ENCODE measurements at places on chromosomes 5 and 9.
A peak's percentile ranks its signal among the peaks of the same experiment; 100 is the strongest.

- DNase-seq = no peak
These were observed 344.6 kb downstream of the GLIS3 start for GRCh38 chr9:3955305-3955687.

- no peak for DNase-seq
These were observed 26.6 kb upstream of the SAP30L start for GRCh38 chr5:154419236-154419635.

GRCh38 chr9:75878488-75878860 lies 12.0 kb upstream of the PCSK5 start:
- no peak for DNase-seq

DNA sequence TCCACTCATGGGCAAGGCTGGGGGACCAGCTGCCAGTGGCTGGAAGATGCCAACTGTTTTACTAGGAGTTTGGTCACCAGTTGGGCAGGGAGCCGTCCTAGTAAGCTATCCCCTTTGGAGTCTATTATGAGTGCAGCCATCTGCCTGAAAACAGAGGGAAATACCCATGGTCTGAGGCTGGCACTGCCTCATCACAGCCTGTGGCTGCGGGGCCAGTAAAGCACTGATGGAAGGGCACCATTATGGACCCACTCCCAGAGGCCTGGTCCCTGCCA lies 187.2 kb upstream of the PANK3 start:
- DNase-seq = no peak

- no peak for DNase-seq
These were observed 2.4 kb downstream of the TOR4A start for GRCh38 chr9:137279741-137280473.

GRCh38 chr5:102765350-102765749 lies 10.2 kb downstream of the PAM start:
- DNase-seq = no peak

DNA sequence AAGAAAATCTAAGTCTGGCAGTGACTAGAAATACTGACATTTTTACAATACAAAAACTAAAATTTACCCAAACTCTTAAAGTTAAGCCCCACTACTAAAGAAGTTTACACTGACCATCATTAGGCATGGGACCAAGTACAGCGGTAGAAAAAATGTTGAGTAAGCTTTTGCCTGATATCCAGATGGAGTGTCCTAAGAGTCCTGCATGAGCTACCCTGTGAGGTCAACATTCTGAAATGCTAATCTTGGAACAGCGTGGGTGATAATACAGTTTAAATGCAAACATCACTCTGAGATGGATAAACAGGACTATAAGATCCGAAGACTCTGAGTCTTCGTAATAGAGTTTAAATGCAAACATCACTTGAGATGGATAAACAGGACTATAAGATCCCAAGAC lies 189.7 kb downstream of the DCP2 start:
- DNase-seq = no peak

GRCh38 chr5:89418407-89419085 lies 535.6 kb upstream of the MEF2C start:
- DNase-seq = no peak

DNA sequence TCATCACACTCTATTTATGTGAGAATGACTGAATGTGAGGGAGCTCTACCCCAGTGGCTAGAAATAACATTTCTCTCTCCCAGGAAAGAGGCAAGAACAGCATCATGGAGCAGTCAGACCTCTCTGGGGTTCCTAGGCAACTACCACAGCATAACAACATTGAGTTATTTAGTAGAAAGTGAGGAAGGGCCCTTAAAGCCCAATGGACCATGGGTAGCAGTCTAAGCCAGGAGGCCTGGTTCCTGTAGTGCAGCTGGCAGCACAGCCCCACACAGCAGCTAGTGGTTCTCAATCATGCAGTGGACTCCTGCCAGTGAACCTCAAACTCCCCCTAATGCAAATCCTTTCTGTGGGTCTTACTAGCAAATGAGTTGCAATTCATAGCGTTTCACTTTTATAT lies 55.3 kb downstream of the SPEF2 start:
- DNase-seq = no peak

DNA sequence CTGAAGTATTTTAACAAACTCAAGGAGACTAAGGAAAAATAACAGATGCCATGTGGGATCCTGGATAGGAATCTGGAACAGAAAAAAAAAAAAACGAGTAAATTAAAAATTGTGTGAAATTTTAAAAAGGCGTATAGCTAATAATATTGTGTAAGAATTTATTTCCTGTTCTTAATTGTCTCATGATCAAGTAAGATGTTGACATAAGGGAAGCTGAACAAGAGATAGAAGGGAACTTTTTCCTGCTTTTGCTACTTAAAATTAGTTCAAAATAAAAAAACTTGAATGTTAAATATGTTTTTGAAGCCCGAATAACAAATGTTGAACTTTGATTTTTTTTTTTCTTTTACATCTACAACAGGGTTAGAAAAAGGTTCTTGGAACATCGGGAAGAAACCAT lies 10.5 kb downstream of the SNAPC3 start:
- DNase-seq = no peak

DNA sequence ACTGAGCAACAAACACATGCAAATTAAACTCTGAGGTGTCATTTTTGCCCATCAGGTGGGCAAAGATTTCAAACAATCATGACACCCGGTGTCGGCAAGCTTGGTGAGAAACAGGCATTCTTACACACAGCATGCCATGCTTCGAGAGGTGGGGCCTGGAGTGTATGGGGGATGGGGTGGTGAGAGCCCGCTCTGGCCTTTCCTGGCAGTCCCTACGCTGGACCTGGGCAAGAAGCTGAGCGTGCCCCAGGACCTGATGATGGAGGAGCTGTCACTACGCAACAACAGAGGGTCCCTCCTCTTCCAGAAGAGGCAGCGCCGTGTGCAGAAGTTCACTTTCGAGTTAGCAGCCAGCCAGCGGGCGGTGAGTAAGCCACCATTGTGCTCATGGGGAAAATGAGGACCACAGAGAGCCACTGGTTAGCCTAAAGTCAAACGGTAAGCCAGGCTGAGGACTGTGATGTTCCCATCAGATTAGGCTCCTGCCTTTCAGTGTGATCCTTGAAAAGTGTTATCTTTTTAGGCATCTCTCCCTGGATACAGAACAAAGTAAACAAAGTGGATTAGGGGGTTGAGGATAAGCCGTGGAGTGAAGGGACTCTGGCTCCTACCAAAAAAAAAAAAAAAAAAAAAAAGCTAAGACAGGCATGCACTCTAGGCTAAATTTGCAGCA lies 9.4 kb downstream of the MYOZ3 start:
- no peak for DNase-seq

GRCh38 chr9:135388530-135388929 lies 91.1 kb upstream of the PPP1R26 start:
- no peak for DNase-seq

DNA sequence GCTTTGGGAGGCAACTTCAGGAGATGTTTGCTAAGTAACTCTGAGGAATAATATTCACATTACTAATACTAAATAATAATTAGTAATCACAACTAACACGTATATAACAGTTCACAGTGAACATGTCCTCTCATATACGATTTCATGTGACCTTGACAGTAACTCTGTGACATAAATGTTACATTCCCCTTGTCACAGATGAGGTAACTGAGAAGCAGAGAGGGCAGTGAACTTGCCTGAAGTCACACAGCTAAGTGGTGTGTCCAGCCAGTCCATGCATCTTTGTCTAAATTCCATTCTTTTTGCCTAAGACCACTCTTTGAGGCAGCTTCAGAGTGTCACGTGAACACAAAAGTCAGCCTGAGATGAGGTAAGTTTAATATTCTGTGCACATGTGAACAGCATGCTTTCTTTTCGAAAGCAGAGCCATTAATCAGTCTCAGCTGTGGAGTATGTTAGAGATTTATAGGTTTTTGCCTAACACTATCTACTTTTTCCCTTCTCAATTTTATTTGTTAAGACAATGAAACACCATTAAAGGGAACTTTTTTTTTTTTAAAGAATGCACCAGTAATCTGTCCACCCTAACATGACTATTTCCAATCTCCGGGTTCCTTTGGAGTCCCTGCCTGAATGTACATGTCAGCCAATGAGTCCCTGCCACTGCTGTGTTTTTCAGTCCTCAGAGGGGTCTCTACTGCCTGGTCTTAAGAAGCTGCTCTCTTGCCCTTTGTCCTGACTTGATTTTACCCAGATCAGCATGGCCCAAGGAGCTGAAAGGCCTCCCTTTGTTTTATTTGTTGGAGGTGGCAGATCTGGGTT lies 43.5 kb downstream of the SH3PXD2B start:
- DNase-seq = peak; percentile 65

DNA sequence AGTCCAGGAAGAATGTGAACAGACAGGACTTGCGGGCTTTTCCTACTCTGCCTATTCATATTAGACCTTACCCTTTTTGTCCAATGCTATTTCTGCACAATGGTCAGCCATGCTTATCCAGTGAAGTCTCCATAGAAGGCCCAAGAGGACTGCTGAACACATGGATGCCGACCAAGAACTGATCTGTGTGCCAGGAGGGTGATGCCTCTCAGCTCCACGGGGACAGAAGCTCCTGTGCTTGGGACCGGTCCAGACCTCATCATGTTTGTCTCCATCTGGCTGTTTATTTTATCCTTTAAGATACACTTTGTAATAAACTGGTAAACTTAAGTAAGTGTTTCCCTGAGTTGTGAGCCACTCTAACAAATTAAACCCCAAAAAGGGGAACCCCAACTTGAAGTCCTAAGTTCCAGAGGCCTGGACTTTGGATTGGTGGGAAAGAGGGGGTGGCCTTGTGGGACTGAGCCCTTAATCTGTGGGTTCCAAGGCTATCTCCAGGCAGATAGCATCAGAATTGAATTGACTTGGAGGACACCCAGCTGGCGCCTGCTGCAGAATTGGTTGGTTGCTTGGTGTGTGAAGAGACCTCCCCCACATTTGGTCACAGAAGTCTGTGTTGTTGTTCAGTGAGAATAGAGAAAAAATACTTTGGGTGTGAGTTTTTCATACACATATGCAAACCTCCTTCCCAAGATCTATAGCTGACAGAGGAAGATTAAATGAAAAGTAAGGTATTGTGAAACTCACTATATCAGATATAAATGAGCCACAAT lies 57.9 kb upstream of the ANKH start:
- DNase-seq = no peak

DNA sequence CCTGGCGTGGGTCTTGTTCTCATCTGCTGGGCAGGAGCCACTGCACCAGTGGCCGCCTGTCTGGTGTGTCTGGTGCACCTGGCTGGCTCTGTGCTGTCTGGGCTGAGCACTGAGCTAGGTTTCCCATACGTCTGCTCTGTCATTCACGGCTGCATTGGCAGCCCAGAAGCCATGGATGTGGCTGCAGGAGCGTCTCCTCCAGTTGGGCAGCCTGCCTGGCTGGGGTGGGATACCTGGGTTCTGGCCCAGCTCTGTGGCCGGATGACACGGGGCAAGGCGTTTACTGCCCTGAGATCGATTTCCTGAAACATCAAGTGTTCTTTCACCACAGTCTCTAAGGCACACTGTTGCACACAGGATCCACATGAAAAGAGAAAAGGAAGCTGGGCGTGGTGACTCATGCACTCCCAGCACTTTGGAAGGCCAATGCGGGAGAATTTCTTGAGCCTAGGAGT lies 25.5 kb upstream of the SLC25A51 start:
- no peak for DNase-seq

DNA sequence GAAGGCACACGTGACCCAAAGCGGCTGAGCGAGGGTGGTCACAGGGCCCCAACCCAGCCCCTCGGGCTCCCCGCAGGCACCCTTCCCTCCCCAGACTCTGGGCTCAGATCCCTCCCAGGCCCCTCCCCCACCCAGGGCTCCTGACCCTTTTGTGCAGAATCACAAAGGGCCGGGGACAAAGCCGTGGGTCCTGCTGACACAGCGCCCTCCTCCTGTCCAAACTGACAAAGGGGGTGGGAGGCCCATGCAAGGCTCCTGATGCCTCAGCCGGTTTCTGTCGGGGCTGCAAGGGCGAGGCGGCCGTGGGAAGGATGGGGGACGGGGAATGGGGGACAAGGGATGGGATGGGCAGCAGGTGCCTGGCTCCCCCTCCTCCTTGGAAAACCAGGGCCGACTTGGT lies 43.5 kb upstream of the UBAC1 start:
- DNase-seq = no peak

GRCh38 chr5:138466900-138467710 lies 1.8 kb downstream of the EGR1 start:
- no peak for DNase-seq

GRCh38 chr5:36875051-36875789 lies 1.3 kb upstream of the NIPBL start:
- peak; percentile 51 for DNase-seq

- DNase-seq = peak; percentile 11
These were observed 79.2 kb downstream of the MEGF10 start for GRCh38 chr5:127369796-127370195.

DNA sequence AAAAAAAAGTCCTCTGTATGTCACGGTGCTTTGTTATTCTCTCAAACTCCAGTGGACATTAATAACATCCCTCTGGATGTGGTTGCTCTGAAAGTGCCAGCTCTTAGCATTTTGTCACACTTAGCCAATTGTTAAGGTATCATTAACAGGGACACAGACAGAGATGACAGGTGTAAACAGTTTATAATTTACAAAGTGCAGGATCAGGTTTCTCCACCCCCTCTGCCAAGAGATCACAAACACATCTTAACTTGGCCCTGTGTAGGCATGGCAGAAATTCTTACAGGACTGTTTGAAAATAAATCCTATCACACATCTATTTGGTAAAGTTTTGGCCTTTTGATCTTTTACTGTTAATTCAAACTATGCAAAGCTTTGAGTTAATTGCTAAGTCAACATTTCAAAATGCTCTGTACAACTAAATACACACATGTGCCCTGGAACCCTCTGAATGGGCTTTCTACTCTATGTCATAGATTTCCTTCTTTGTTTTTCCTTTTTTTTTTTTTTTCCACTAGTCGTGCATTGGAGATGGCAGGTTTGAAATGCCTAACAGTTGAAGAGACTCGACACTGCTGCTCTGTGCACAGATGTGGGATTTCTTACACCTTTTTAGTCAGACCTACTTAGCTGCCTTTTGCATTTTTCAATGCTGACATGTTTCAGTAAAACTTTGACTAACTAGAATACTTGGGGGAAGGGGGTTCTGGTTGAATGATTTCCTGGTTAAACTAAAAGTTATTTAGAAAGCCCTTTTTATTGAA lies 41.7 kb downstream of the SEMA6A start:
- DNase-seq = no peak

- no peak for DNase-seq
These were observed 29.0 kb downstream of the SARDH start for GRCh38 chr9:133709015-133709611.

DNA sequence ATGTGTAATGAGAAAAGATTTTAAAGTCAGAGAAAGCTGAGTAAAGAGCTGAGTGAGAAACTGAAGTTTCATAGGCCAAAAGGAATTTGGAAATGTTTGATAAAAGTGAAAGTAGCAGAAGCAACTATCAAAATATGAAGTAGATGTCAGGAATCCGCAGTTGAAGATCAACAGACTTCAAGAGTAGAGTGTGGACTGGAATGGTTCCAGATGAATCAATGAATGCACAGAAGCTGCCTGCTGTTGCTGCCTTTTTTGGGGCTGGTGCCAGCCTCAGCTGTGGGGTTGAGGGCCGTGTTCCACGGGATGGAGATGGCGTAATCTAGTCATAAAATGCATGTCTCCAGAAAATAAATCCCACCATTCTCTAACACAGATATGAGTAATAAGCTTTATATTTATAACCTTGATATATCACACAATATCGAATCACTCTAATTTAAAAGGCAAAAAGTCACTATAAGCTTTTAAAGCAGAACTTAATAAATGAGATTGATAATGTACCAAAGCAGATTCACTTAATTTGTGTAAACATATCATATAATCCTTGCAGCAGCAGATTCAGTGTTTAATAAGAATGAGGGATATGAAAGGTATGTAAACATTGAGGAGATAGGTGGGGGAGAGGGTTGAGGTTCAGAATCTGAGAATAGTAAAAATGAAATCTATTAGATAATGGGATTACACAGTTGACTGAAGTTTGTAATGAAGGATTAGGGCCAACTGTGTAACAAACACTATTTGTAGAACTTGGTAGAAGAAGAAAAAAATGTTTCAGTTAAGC lies 652.3 kb upstream of the FTMT start:
- DNase-seq = peak; percentile 39
